ENCODE measurements at places on chromosomes 12 and 14.

DNA sequence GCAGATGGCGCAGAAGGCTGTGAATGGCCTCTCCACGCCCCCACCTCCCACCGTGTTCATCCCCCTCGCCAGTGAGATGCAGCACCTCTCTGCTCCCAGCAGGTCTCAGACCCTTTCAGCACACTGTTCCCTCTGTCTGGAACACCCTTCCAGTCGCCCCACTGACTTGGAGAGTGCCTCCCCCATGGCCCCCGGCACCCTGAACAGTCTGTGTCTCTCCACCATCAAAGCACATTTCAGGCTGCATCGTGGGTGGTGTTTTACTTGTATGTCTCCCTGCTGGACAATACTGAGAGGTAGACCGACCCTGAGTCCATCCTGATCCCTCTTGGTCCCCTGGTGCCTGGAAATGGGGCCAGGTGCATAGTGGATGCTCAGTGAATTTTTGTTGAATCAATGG, 34.9 kb downstream of the CACNA2D4 start:
- no peak for DNase-seq

GRCh38 chr12:123879101-123879500, 93.5 kb downstream of the CCDC92 start:
- DNase-seq, result no peak

- peak; percentile 29 for DNase-seq
Measured at GRCh38 chr12:14771651-14772137, 31.6 kb downstream of the WBP11 start.

- no peak for DNase-seq
Measured at GRCh38 chr12:65430571-65431306, 152.3 kb downstream of the MSRB3 start.

- DNase-seq, result no peak
Measured at GRCh38 chr14:34113991-34114390, 163.1 kb upstream of the EGLN3 start.
